LNCaP clone FGC (cell line): ENCODE measurements at places on chromosomes 1 and 21.

DNA sequence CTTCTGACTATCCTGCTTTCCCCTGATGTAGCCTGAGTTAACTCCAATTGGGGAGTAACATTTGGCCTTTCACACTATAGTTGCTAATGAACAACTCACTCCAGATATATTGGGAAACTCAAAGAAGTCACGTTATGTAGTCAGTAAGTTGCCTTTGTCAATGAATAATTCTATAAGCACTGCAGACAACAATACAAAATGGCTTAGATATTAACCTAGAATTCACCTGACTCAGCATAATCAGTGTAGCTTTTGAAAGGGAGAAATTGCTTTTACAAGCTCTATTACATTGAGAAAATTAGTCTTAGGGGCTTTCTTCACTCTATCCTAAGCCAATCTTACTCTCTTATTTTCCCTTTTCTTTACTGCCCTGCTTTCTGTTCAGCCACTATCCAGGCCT lies 303.5 kb upstream of the NR5A2 start:
- DNase-seq = no peak

- DNase-seq = no peak
Observed at GRCh38 chr1:245938046-245938435, 569.0 kb downstream of the SMYD3 start.

- DNase-seq = peak; percentile 38
Observed at GRCh38 chr1:208243967-208244916, at the start of gene PLXNA2. Gene PLXNA2 (minus strand): TSS chr1:208244384. CDS start chr1:208217922, 26,462 bp downstream.

DNA sequence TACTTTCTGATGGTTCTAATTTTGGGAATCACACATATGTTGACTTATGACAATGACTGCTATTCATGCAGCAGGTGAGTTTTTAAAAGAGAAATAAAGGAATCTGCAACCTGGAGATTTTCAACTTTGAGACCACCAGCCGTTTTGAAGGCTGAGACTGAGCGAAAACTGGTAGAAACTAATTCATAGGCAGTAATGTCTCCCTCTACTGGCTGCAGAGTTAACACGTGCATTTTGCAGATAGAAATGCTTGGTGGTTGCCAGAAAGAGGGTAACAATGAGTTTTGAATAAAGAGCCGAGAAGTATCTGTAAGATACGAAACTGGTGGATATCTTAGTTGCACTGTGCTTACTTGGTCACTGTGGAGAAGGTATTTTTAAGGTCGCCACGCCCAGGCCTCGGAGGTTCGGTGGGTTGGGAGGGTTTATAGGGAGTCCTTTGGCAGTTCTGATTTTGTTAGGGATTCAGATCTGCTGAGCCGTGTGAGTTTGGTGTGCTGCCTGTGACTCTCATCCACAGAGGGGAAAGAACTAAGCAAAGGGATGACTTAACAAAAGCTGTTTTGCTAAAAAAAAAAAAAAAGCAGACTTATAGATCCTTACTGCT lies 83.0 kb downstream of the RYR2 start:
- peak; percentile 10 for DNase-seq

- DNase-seq = no peak
Observed at GRCh38 chr1:202852163-202852904, 36.6 kb downstream of the RABIF start.
